ENCODE measurements at places on chromosomes 2 and 18.

- DNase-seq, result no peak
Measured at GRCh38 chr18:37499044-37499443, 66.6 kb downstream of the CELF4 start.

DNA sequence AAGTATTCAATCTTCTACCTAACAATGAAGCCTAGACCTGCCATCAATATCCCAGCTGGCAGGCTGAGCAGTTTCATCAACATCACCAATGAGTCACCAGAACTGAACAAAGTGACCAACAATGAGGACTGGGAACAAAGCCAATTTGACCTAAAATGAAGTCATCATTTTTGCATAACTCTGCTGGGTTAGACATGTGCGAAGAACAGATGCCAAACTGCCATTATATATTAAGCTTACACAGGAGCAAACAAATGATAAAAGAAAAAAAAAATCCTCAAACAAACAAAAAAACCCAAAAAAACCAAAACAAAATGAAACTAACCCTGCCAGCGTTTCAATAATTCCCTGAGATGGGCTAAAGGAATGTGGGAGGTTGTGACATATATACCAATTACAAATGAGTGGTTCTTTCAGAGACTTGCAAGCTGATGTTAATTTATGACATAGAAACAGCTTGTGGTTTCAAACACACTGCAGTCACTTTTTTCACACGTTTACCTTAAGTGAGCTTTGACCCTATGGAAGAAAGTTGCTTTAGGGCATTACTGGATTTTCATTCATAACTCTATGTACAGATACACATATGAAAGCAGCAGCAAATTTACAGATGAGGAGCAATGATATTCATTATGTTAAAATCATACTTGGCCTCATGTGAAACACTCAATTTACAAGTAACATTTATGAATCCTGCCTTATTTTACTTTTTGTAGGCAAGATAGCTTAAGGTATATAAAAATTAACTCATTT lies 56.9 kb upstream of the CCDC141 start:
- peak; percentile 29 for DNase-seq

DNA sequence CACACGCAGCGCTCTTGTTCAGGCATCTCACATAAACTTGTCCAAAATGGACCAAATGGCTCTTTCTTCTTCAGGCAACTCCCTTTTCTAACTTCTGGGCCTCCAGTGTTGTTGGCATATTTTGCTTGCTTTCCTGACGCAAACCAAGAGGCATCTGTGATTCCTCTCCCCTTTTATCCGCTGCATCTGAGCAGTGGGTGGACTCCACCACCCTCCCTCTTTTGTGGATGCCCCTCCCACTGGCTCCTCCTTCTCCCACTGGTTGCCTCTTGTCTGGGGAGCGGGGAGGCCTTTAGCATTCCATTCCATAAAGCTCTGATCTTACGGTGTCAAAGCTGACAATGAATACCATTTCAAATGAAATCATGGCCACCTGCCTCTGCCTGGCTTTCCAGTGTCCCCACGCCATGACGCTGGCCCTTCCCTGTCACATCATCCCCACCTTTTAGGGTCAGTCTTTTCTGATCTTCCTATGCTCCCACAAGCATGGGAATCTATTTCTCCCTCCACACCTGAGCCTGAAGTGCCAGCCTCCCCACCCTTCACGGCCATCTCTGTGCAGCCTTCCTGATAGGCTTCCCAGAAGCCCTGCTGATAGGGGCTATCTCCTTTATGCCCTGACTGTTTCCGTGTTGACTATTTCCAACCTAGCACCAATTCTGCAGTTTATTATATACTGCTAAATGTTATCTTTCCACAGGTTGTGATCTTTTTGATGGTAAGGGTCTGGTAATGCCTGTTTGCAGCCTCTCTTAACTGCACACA lies 51.5 kb downstream of the RPL37A start:
- DNase-seq, result no peak

DNA sequence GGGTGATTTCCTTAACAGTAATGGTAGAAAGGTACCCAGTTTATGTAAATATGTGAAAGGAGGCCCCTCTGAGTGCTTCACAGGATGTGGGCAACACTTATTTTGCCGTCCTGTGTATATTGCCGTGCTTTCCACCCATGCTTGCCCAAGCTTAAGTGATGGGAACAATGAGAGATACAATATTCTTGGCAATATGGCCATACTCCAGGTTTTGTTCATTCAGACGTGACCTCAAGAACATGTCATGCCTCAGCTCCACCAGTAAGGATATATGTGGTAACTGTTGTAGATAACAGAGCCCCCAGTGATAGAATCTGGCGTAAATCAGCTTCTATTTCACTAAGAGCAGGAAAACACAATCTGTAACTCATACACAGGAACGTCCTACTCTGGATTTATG lies 318.7 kb downstream of the PTPRM start:
- DNase-seq, result no peak

- no peak for DNase-seq
Measured at GRCh38 chr2:109398366-109399015, 215.3 kb downstream of the SEPTIN10 start.

DNA sequence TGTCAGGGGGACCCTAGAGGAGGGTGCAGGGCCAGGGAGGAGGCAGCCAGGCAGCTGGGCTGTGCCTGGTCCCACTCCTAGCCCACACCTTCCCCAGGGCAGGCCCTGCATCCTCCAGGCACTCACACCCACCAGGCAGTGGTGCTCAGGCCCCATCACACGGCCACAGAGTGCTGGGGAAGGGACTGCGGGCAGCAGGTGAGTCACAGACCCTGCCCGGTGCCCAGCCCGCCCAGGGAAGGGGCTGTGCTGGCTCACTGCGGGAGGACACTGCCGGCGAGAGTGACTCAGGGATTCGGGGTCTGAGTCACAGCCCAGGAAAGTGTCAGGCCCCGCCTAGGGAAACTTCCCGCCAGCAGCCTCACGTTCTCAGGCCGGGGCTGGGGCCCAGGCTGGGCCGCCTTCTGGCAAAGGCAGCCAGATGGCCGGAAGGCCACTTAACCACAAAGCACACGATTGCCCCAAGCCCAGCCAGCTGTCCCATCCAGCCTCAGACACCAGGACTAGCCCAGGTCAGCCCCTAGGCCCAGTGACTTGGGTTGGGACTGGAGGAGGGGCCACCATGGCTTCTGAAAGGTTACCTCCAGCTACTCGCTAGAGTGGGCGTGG lies 42.2 kb downstream of the BIN1 start:
- peak; percentile 25 for DNase-seq

GRCh38 chr18:75896865-75897264 lies 469.4 kb upstream of the SMIM21 start:
- no peak for DNase-seq

DNA sequence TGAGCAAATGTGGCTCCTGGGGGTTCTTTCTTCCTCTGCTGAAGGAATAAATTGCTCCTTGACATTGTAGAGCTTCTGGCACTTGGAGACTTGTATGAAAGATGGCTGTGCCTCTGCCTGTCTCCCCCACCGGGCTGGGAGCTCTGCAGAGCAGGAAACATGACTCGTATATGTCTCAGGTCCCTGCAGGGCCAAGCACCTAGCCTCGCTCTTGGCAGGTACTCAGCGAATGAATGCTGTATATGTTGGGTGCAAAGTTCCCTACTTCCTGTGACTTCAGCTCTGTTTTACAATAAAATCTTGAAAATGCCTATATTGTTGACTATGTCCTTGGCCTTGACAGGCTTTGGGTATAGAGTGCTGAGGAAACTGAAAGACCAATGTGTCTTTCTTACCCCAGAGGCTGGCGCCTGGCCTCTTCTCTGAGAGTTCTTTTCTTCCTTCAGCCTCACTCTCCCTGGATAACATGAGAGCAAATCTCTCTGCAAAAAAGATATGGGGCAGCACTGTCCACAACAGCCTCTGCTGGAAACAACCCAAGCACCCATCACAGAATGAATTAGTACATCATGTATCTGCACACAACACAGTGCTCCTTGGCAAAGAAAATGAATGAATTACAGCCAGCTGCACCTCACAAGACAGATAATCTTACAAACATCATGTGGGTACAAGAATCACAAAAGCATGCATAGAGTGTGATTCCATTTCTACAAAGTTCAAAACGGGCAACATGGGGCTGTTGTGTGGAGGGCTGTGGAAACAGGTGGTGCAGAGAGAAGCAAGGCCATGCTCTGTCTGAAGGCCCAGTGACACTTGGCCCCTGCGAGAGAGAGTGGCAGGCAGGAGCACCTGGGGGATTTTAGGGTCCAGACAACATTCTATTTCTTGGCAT lies 6.6 kb downstream of the IL1RN start:
- DNase-seq, result no peak

DNA sequence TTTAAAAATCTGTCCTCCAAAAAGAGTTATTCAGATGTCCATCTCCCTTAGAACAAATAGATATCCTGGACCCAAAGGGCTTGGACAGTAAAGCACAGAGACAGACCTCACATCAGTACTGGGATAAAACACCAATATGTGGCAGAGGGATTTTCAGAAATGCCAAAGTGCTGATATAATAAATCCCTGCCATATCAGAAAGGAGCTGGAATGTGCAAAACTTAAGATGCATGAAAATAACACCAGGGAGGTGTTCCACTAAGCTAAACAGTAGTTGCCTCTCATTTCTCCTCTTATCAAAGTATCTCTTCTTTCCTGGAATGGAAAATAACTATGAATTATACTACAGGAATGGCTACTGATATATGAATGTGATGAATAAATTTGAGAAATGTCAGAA lies 13.2 kb downstream of the USP40 start:
- no peak for DNase-seq

GRCh38 chr18:5966514-5966913 lies 71.2 kb upstream of the TMEM200C start:
- no peak for DNase-seq

- no peak for DNase-seq
Measured at GRCh38 chr2:113229795-113230194, 48.9 kb downstream of the PAX8 start.

- DNase-seq, result no peak
Measured at GRCh38 chr2:40487602-40488001, 35.7 kb upstream of the SLC8A1 start.

DNA sequence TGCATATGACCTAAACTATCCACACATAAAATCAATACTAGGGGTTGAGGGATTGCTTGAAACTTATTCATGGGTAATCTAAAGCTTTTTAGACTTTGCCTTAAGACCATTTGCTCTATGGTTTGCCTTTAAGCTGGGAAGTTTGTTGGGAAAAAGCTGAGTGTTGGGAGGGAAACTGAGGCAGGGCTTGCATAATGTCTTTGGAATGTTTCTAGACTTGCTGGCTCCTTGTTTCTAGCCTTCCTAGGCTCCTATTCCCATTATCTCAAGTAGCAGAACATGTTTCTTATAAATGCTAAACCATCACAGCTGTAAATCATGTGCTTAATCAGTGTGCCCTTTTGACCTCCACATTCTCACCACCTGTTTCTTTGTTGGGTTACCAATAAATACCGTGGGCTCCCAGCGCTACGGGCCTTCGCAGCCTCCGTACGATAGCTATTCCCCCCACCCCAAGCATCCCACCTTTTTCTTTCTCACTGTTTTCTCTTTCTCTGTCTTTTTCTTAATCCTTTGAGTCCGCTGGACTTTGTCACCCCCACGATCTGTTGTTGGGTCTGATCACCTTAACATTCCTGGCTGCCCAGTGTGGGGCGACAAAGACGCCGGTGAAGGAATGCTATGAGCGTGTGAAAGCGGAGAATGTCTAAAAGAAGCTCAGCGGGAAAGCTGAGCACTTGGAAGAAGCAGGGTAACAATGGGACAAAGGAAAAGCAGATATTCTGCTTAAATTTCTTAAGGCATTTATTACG lies 49.4 kb upstream of the CWC22 start:
- DNase-seq, result no peak

GRCh38 chr2:183079139-183079775 lies 710 bp downstream of the DUSP19 start:
- peak; percentile 23 for DNase-seq

DNA sequence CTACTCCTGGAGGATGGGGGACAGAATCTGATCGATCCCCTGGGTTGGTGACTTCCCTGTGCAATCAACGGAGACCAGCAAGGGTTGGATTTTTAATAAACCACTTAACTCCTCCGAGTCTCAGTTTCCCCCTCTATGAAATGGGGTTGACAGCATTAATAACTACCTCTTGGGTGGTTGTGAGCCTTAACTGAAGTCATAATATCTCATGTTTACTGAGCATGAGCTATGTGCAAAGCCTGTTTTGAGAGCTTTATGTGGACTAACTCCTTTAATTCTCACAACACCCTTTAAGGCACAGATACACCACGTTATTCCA lies 844 bp downstream of the PROC start:
- no peak for DNase-seq

GRCh38 chr2:64888591-64889309 lies 100.4 kb upstream of the SLC1A4 start:
- no peak for DNase-seq

DNA sequence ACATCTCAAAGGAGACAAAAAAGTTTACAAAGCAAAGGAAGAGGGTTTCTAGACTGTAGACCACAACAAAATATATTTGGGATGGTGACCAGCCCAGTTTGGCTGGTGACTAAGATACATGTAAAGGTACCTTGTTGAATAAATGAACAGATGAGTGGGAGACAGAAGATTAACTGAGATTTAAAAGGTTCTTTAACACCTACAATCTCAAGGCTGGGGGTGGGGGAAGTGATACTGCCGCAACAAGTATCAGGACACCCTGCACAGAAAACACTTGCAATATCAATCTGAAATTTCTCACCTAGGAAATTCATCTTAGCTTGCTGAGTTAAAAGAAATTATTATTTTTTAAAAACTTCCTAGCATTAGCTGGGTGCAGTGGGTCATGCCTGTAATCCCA lies 8.3 kb downstream of the RNF149 start:
- no peak for DNase-seq

GRCh38 chr2:203656522-203657287 lies 49.7 kb upstream of the CD28 start:
- DNase-seq, result no peak

DNA sequence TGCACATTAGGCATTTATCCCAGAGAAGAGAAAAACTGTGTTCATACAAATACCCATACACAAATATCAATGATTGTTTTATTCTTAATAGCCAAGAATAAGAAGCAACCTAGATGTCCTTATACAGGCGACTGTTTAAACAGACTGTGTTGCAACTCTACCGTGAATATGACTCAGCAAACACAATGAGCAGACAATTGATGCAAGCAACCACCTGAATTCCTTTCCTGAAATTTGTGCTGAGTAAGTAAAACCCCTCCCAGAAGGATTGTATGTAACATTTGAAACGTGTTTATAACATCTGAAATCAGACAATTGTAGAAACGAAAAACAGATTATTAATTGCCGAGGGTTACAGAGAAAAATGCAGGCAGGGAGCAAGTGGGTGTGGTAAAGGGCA lies 621.9 kb upstream of the SOX11 start:
- DNase-seq, result no peak

- DNase-seq, result no peak
Measured at GRCh38 chr2:39218391-39218790, 25.4 kb downstream of the CDKL4 start.

DNA sequence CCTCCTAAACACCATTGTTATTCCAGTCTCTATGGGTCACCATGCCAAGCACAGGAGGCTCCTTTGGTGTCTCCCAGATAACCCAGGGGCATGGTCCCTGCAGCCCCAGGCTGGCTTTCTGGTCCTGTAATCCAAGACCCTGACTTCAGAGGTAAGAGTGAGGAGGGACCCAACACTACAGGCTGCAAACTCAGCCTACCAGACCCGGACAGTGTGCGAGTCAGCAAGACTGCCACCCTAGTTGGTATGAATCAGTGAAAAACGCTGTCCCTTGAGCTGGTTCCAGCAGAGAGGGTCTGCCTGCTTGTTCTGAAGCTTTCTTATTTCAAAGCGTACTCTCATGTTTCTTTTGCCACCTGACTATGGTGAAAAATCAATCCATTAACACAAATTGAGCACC lies 47.6 kb upstream of the ZFP36L2 start:
- DNase-seq, result no peak

All from CD4-positive, alpha-beta T cell (primary cell).